PC-9 (cell line): ENCODE measurements at places on chromosomes 5 and 9. TPM values are rescaled to one million over a fixed set of nuclear protein-coding genes. Genes with fewer than 3 reads are reported as not detected.

DNA sequence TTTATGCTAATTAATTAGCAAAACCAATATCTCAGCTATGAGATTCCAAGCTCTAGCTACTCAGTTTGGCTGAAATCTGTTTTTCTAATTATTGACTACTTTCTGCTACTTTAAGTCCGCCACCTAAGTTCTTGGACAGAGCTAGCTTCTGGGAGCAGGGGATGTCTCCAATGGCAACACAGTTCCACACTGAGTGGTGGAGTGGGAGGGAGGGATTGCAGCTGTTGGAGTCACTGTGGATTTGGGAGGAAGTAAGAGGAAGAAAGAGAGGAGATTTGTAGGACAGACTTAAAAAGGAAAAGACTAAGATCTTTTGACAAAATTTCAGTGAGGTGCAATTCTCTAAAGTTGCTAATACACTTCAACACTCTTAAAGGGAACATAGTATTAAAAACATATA, 450.8 kb downstream of the NFIB start:
- DNase-seq, result no peak

DNA sequence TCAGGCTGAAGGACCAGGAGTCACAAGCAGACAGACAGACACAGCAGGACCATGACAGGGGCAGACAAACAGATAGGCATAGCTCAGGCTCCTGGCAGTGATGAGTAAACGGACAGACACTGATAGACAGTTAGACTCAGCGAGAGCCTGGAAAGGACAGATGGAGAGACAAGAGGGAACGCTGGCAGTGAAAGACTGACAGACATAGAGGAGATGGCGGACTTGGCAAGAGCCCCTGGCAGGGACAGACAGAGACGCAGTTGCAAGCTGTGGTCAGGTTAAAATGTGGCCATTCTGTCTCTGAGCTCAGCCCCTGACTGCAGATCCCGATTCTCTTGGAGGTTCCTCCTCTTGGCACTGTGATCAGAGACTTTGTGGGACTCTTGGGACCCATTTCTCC, 13.6 kb downstream of the CSF2 start:
- DNase-seq, result no peak

FAM221B gene
- total RNA-seq, result not detected in 2 replicates

DNA sequence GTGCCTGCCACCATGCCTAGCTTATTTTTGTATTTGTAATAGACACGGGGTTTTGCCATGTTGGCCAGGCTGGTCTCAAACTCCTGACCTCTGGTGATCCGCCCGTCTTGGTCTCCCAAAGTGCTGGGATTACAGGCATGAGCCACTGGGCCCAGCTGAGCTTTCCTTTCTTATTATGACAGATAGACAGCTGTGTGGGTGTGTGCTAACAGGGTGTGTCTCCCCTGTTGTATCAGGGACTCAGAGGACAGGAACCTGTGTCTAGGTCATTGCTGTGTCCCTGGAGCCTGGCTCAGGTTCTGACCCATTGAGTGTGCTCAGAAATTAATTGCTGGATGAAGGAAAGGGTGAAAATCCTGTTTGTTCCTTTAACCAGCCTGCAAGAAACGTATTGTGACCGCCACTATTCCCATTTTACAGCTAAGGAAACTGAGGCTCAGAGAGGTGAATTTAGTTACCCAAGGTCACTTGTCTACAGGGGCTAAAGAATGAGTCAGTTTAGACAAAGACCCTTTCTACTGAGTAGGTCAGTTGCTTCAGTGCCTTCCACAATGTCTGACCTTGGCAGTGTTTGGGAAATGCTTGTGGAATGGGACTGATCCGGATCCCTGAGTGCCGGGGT, 16.8 kb downstream of the NCS1 start:
- DNase-seq, result no peak
